M059J (cell line): ENCODE measurements at places on chromosomes 5 and 9.

DNA sequence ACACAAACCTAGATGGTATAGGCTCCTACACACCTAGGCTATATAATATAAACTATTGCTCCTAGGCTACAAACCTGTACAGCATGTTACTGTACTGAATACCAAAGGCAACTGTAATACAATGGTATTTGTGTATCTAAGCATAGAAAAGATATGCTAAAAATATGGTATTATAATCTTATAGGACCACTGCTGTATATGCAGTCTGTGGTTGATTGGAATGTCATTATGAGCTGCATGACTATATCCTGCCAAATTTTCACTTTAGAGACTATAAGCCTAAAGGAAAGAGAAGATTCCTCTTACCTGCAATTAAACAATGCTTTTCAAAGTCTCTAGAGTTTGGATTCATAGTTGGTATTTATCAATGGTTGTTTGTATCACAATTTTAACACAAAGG, 24.7 kb upstream of the ACOT12 start:
- no peak for DNase-seq

GRCh38 chr5:179227580-179228311, 117.5 kb downstream of the ADAMTS2 start:
- no peak for DNase-seq

- no peak for DNase-seq
Observed at GRCh38 chr5:98111686-98112085, 661.8 kb upstream of the RGMB start.

DNA sequence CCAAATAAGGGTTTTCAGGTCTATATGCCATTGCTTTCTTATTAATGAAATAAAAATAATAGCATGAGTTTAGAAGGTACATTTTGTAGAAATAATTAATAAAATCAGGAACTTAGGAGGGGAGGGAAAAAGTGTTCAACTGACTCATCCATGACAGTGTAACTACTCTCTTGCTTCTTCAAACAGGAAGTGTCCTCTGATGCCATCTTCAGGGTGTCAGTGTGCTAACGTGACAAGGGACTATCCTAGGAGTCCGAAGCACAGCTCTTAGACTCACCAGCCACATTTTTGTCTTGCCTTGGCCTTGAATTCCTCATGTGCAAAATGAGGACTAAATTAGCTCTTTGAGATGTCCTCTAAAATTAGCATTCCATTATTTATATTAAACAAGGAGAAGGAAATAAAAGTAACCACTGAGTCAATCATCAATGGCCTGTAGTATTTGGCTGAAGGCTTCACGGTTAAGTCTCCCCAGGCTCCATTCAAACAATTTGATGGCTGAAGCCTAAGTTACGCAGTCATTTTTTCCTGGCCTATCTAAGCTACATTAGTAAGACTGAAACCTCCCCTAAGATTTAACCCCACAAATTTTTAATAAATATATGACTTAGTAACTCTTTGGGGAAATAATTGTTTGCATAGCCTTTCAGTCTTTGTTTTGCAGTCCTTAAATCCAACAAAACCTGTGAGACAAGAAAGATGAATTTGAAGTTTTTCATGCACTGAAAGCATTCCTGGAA, 151.1 kb downstream of the ARL15 start:
- peak; percentile 37 for DNase-seq

- peak; percentile 42 for DNase-seq
Observed at GRCh38 chr5:56638061-56638621, 177.2 kb upstream of the MAP3K1 start.

DNA sequence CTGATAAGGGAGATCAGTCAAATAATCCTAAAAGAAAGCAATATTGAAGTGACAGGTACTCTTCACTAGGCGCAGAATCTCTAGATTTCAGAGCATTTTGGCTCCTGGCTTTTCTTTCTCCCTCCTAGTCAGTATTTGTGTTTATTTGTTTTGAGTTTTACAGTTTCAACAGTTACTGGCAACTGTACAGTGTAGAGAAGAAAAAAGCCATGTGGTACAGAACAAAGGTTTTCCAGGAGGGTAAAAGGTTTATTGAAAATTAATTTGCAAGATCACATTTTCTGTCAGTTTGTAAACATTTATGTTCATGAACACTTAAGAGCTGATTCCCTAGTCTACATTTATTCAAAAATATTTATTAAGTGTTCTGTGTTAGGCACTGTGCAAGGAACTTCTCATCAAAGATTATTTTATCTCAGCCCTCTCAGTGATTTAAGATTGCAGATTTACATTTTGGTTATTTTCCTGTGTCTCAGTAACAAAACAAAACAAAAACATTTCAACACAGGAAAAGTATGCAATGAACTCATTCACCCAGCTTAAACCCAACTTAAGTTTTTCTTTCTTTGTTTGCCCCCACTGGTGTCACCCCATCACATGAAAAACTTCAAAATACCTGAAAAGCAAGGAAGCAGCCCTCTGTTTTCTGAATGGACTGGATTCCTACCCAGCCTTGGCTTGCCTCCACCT, 12.9 kb downstream of the MINAR2 start:
- no peak for DNase-seq

DNA sequence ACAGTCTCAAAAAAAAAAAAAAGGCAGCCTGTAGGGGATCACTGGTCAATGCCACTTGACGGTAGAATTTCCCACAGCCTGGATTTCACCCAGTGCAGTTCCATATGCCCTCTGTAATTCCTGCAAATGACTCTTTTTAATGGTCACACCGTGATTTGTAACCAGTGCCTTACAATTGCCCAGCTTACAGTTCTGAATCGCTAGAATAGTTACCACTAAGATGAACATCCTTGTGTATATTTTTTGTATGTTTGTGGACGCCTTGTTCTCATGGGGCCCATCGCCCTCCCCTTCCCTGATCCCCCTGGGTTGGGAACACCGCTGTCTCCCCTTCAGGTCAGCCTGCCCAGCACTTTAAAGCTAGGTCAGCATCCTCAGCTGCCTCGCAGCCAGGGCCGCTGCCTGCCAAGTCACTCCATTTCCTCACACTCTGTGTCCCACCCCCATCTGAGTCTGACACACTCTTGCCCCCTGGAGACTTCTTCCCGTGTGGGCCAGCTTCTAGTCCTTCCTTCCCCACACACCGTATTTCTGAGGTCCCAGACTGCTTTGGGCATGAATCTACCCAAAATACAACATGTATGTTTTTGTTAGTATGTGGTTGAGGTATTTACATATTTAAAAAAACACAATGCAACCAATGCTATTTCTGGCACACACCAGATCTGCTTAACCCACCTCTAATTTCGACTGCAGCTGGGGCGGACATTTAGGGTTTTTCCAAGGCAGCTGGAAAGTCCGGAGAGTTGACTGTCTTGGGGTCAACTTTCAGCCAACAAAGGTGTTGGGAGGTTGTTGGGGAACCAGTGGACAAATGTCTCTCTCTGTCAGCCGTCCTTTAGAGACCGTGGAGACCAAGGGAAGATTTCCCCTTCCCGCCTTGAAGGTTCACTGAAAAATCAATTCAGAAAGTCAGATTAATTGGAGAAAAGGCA, 120.5 kb upstream of the NEK6 start:
- DNase-seq: peak; percentile 58

DNA sequence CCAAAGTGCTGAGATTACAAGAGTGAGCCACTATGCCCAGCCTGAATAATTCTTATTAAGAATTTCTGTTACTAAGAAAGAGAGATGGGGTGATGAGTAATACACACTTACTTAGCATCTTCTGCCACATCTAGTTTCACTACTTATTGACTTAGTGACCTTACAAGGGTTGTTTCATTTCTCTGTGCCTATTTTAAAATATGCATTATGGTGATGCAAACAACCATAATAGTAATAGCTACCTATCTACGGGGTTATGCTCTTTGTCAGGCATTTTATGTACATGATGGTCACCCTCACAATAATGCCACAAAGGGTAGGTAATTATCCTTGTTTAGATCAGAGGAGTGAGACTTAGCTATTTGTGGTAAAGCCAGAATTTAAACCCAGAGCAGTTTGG, 499.0 kb upstream of the SGCD start:
- no peak for DNase-seq

DNA sequence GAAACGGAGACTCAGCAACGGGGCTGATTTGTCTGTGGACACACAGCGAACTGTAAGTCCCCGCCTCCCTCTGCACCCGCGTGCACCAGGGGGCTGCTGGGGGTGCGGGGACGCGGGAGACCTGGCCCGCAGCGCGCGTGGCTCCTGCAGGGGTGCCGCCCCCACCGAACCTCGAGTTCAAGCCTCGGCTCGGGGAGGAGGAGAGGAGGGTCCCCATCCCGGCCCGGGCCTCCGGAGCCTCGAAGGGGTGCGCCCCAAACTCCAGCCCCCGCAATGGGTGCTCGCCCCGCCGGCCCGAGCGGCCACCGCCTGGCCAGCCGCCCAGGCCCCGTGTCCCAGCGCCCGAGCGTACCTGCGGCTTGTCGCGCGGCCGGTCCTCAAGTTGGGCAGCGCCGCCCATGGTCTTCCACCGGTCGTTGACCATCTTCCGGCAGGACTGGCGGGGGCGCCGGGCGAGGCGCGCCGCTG, 829 bp downstream of the FIBCD1 start:
- no peak for DNase-seq

- no peak for DNase-seq
Observed at GRCh38 chr5:133996683-133997252, 8.0 kb downstream of the VDAC1 start.
